ENCODE measurements at places on chromosomes 2 and 18. TPM values are rescaled to one million over a fixed set of nuclear protein-coding genes. Genes with fewer than 3 reads are reported as not detected.
A peak's percentile ranks its signal among the peaks of the same experiment; 100 is the strongest.

Gene SLC39A6
- total RNA-seq = 7.7 TPM

Gene PDCL3
- total RNA-seq = 10.0 TPM

Gene CNTNAP5
- total RNA-seq = not detected

- no peak for DNase-seq
These were observed 25.5 kb downstream of the B4GALT6 start for GRCh38 chr18:31658670-31659575.

DNA sequence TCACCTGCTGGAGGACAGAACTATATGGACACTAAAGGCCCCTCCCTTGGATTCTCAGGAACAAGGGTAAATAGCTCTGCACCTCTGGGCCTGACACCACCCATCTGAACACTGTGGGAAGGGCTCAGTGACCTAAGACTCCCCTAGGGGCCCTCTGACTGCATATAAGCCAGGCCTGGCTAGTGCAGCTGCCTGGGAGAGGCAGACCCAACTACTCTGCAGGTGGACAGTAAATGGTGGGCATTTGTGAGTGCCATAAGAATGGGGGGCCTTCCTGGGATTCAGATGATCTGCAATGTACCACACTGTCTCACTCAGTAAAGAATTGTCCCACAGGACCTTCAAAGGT is 11.2 kb upstream of the WIPF1 start:
- DNase-seq = no peak

DNA sequence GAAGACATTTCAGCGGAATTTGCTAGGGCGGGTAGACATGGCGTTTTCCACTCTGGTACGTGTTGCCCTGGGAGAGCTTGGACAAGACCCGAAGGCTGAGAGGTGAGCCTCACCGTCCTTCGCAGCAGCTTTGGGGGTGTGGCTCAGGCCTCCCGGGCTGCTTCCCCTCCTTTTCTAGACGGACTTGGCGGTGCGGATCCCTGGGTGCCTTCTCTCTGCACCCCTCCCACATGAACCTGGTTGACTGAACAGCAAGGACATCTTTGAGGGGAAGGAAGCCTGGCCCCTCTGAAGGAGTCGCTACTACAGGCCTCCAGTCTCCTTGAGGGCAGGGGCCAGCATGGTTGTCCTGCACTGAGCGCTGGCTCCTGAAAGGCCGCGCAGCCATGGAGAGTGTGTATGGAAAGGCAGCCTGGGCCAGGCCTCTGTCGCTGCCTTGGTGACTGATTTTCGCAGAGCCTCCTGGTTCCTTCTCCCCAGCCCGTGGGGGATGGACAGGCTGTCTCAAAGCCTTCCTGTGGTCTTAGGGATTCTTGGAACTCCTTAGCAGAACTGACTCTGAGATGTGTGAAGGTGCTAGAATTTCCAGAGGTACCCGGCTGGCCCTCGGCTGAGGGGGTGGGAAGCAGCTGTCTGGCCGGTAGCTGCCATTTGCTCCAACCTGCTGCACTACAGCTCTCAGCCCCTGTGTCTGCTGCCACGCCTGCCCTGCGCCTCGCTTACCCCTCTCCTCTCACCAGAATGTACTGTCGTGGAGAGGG is 9.9 kb downstream of the CNNM4 start:
- DNase-seq = no peak

DNA sequence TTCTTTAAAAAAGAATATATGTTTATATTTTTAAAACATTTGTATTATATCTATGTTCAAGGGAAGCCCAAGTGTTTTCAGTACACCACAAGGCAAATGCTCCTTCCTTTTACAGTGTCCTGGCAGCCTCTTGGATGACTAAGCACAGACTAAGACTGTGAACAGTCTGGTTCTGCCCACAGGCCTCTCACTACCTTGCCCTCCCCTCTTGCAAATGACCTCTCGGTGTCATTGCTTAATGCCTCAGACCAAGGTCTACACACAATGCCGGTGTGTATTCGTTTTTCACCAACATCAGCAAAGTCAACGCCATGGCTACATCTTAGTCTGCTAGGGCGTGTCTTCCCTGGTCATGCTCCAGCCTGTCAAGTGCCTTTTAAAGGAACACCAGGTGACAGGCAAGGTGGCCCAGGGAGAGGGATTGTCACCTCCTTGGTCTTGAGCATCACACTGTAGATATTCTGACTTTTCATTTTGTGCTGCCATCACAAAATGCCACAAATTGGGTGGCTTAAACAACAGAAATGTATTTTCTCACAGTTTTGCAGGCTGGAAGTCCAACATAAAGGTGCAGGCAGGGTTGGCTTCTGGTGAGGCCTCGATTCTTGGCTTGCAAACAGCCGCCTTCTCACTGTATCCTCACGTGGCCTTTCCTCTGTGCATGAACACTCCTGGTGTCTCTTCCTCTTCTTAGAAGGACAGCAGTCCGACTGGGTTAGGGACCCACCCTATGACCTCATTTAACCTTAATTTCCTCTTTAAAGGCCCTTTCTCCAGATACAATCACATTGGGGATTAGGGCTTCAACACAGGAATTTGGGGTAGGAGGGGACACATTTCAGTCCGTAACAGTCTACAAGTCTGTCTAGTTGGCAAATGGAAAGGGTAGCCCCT is 266.5 kb downstream of the KLHL29 start:
- no peak for DNase-seq

- no peak for DNase-seq
These were observed 249.8 kb downstream of the ANAPC1 start for GRCh38 chr2:111634050-111634794.

- DNase-seq = peak; percentile 27
These were observed 23.6 kb upstream of the SLC9A4 start for GRCh38 chr2:102449370-102449974.
